ENCODE measurements at places on chromosomes 1 and 21. TPM values are rescaled to one million over a fixed set of nuclear protein-coding genes. Genes with fewer than 3 reads are reported as not detected.

DNA sequence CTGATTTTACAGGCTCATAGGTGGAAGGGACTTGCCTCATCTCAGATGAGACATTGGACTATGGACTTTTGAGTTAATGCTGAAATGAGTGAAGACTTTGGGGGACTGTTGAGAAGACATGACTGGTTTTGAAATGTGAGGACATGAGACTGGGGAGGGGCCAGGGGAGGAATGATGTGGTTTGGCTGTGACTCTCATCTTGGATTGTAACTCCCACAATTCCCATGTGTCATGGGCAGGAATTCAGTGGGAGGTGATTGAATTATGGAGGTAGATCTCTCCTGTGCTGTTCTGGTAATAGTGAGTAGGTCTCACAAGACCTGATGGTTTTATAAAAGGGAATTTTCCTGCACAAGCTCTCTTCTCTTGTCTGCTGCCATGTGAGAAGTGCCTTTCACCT lies 20.8 kb downstream of the SCYL3 start:
- no peak for DNase-seq

DNA sequence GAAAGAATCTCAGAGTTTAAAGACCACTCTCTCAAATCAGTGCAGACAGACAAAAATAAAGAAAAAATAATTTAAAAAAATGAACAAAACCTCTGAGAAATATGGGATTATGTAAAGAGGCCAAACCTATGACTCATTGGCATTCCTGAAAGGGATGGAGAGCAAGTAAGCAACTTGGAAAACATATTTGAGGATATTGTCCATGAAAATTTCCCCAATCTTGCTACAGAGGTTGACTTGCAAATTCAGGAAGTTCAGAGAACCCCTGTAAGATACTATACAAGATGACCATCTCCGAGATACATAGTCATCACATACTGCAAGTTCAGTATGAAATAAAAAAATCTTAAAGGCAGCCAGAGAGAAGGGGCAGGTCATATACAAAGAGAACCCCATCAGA lies 43.7 kb upstream of the IVNS1ABP start:
- no peak for DNase-seq

DNA sequence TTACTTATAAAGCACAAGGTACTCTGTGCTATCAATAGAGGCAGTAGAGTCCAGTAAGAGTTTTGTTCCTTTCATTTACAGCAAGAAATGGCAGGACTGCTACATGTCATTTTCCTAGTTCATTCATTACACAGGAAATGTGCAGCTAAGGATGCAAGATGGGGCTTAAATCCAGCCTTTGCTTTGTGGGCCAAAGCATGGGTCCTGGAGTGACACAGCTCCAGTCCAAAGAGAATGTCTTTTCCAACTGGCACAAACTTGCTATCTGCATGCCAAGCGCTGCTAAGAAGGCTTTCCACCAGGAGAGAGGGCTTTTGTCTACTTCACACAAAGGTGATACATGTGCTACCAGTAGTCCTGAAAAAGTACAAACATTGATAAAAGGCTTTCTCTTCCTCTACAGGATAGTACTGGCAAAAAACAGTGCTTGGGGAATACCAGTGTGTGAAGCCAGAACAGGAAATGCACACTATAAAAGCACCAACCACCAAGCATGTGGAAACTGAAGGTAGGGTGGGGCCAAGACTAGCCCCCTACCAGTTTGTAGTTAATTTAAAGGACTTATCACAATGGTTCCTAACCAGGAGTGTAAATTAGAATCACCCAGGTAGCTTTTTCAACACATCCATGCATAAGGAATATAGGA lies 68.7 kb downstream of the ARID4B start:
- no peak for DNase-seq

The CCDC30 gene
- total RNA-seq: 1.6 TPM

The RAB4A gene
- 50.2 TPM for total RNA-seq
